Suppressor macrophage treated with lipopolysaccharide for 4 hours (primary cell): ENCODE measurements at places on chromosomes 6 and 20.

DNA sequence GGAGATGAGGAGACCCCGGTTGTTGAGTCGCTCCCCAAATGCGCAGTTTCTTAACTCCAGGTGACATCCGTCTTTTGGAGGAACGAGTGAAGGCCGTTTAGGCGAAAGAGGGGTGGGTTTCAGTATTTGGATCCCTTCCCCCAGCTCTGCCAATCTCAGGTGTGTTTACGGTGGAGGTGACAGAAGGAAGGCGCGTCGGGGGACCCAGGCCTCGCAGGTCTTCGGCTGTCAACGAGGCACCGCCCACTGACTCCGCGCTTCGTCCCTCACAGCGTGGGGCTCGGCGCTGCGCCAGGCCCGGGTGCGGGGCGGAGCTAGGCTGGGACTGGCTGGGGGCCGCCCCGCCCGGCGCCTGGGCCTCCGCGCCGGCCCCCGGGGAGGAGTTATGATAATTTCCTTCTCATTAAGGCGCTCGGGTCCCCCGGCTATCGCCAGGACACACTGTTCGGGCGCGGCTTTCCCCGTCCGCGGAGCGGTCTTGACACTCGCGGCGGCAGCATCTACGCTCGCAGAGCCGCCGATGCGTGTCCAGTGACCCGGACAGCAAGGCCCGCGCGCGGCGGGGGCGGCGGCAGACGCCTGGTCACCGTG lies at the start of gene TFAP2C:
Gene TFAP2C, plus strand, starts transcription at position 434 of the 591 bp plus-strand sequence. CDS start 239 bp downstream, outside the sequence.
- DNase-seq: peak; percentile 67

GRCh38 chr6:45420083-45420908 lies 42.6 kb upstream of the SUPT3H start:
- DNase-seq: peak; percentile 47

DNA sequence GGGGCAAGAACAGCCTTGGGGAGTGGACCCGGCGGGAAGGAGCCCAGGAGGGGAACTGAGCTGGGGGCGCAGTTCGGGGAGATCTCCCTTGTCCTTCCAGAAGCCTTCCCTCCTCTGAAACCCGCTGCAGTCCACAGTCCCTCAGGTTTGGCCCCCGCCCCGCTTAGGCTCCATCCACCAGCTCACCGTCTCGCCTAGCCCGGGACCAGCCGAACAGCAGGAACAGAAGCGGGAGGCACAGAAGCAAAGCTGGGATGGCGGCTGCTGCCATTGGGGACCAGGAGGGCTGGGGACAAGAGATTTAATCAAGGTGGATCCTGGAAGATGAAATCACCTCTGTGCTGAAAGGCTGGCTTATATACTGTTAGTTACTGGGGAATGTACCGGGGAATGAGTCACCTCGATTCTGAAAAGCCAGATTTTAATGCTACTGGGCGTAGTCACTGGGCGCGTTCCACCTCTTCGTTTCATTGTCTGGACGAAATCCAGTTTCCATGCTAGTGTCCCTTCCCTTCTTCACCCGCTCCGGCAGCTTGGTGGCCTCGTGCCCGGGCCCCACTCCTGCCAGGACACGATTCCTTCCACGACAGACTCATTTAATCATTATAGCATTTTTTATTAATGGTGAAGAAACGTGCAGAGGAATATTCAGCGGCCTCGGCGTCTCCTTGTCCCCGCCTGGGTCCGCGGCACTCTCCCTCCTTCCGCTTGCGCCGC lies at the start of gene RAET1L:
Gene RAET1L, minus strand, starts transcription at position 332 of the 717 bp plus-strand sequence. Its CDS starts 61 bp downstream, at position 271.
- DNase-seq: peak; percentile 42

GRCh38 chr6:156474507-156475120 lies 302.6 kb upstream of the ARID1B start:
- DNase-seq: no peak

GRCh38 chr20:10519361-10520046 lies 84.4 kb downstream of the SLX4IP start:
- DNase-seq: no peak

DNA sequence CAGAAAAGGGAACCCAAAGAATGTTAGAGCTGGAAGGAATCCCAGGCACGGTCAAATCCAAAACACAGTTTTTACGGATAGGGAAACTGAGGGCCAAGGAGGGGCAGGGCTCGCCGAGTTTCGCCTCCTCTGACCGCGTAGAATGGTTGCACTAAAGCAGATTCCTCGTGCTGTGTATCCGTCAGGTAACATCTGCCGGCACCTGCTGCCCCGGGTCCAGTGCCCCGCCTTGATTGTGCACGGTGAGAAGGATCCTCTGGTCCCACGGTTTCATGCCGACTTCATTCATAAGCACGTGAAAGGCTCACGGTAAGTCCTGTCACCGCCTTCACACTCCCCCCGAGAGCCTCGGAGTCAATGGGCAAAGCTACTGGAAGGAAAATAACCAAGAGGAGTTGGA lies 17.1 kb downstream of the TUBB2A start:
- no peak for DNase-seq

DNA sequence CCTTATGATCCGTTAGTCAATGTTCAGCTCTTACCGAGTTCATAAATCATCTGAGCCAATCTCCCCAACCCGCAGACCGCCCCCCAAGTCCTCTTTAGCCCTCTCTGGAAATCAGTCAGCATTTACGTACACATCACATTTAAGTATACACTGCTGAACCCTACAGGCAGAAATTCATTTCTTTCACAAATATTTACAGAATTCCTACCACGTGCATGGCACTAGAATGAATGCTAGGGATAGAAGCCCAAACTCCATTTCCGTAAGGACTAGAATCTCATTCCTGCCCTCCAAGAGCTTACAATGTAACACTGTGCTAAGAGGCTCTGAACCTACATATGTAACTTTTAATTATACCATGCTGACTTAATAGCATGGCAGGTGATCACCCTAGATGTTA lies 1.8 kb downstream of the OSER1 start:
- peak; percentile 32 for DNase-seq

DNA sequence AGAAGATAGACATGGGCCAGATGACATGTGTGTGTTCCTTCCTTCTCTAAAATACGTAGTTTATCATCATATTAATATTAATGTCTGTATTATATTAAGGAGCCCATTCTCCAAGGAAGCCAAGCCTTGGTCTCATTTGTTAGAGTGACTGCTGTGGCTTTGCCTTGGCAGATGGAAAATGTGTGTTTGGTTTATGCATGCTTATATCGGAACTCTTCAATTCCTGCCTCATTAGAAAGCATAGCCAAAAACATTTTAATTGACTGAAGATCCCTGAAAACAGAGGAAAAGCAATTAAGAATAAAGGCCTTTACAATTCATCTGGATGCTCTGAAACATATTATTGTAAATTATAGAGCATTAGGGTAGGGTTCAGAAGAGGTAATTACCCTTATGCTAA lies 106.4 kb downstream of the COL9A1 start:
- DNase-seq: no peak

GRCh38 chr6:130847001-130847910 lies 20.1 kb downstream of the SMLR1 start:
- no peak for DNase-seq

GRCh38 chr6:83696674-83697073 lies 12.2 kb downstream of the SNAP91 start:
- DNase-seq: no peak

DNA sequence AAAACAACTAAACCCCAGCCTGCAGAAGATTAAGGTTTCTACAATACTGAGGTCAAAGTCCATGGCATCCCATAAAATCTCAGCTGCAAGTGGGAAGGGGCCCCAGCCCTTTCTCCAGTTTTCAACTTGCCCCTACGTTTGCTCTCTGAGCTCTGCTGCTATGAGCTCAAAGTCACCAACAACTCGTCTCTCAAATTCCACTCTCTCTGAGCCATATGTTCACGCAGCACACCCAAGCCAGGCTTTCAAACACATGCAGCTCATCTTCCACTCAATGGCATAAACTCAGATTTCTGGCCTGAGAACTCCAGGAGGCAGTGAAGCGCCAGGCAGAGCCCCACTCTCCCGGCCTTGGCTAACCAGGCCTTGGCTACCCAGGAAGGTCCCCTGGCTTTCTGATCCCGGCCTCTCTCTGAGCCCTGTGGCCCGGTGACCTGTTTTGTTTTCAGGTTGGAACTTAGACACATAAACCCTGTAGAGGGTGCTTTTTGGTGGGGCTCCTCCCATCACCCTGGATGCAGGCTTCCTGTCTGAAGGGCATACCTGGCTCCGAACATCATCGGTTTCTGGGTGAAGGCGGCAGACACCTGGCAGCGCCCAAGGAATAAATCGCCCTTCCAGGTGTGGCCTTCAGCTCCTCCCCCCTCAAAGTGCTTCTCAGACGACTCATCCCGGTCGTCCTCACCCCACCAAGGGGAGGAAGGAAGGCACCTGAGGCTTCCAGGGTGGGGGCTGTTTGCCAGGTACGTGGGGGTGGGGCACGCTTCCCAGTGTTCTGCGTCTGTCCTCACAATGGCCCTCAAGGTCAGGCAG lies 12.4 kb downstream of the SLC22A23 start:
- DNase-seq: no peak

DNA sequence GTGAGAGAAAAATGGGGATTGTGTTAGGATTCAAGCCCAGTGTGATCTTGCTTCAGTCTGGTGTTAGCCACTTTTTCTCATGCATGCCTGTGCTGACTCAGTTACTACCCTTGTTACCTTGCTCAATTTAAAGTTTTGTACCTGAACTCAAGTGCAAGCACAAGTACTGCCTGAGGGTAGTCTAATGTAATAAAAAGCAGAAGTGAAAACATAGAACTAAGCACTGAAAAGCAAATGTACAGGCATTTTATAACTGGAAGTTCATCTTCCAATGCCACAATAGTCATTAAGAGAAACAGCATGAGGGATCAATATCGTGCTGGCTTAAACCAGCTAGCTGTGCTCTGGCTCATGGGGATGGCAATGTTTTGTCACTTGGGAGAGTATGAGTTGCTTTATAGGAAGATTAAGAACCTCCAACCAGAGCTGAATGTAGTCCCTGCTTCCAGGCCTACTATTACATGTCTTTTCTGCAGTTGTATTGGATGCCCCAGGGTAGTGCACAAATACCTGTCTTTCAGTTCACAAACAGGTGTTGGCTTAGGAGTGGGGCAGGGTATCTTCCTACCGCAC lies 48.7 kb downstream of the SLC35F1 start:
- DNase-seq: no peak

- no peak for DNase-seq
Measured at GRCh38 chr6:10534419-10534762, 13.2 kb downstream of the GCNT2 start.

DNA sequence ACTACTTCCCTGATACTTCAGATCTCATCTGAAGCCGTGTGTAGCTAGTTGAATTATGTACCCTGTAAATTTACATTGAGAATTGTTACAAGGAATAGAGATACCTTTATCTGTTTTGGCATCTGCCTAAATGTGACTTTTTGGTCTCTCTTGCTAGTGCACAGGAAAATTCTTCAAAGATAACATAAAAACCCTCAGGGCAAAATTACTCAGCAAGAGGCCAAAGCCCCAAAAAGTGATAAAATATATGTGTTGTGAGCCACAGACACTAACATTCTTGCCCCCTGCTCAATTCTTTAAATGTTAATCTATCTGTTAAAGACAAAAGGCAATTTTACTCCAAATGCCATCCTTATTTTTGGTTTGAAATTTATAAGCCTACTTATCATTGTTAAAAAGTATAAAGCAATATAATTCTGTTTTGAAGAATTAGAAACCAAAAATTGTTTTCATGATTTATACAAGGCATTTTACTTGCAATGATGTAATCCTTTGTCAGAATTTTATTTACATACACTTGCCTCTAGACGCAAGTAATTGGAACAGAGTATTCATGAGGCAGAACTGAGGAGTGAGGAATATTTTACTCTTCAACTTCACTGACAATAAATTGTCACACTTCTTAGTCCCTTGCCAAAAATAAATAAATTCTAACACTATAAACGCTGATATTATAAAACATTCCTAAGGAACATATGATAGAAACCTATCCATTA lies 186.2 kb downstream of the EPM2A start:
- no peak for DNase-seq

GRCh38 chr6:138455746-138456400 lies 43.4 kb downstream of the NHSL1 start:
- no peak for DNase-seq

DNA sequence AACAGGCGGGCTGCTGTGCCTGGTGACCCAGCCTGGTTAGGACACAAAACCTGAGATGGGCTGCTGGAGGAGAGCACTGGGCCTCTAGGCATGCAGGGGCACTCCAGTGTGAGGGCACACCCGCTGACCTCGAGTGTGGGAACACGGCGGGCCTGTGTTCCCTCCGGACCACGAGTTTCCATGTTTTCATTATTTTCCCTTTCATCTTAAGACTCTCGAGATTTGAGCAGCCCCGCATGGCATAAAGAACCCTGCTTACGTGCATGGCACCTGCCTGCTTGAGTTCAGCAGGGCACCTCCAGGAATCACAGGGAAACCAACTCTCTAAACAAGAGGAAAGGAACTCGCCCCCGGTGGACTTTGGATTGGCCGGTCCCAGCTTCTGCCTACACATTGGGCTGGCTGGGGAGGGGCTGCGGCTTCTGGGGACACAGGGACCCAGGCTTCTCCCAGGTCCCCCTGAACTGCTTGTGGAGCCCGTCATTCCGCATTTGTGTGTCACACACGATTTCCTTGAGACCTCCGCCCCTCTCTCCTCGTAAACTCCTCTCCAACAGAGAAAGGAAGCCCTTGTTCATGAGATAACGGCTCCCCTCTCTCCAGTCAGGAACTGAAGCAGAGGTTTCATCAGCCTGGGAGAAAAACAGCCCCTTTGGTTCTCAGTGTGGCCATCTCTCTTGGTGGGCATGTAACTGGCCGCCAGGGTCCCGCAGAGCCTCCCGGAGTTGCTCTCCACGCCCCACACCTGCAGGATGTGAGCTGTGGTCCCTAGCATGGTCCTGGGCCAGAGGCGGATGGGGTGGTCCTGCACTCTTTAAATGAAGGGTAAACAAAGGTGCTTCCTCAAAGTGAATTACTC lies 181.8 kb downstream of the TTLL2 start:
- DNase-seq: no peak

DNA sequence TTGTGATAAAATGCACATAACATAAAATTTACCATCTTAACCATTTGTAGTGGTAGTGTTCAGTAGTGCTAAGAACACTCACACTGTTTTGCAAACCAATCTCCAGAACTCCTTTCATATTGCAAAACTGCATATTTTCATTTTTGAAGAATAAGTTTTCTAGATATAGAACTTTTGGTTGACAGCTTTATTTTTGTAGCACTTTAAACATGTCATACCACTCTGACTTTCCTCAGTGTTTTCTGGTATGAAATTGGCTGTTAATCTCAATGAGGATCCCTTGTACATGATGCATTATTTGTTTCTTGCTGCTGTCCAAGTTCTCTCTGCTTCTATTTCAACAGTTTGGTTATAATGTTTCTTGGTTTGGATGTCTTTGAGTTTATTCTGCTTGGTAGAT lies 45.1 kb upstream of the MICB start:
- DNase-seq: no peak

- DNase-seq: no peak
Measured at GRCh38 chr6:378958-379409, 12.6 kb upstream of the IRF4 start.

DNA sequence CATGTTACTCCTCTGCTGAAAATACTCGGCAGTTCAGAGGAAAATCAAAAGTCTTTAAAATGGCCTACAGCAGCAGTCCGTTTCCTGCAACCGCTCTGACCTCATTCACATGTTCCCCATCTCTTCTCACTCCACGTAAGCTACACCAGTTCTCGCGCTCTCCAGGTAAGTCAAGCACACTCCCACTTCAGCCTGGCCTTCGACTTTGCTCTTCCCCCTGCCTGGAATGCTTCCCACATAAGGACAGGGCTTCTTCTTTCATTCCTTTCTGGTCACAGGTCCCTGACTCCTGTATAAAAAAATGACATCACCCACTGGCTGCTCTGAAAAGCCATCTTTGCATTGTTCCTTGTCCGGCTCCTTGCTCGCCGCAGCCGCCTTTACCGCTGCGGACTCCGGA lies 42.7 kb downstream of the MGME1 start:
- no peak for DNase-seq
